ENCODE measurements at places on chromosomes 13 and 19. TPM values are rescaled to one million over a fixed set of nuclear protein-coding genes. Genes with fewer than 3 reads are reported as not detected.

DNA sequence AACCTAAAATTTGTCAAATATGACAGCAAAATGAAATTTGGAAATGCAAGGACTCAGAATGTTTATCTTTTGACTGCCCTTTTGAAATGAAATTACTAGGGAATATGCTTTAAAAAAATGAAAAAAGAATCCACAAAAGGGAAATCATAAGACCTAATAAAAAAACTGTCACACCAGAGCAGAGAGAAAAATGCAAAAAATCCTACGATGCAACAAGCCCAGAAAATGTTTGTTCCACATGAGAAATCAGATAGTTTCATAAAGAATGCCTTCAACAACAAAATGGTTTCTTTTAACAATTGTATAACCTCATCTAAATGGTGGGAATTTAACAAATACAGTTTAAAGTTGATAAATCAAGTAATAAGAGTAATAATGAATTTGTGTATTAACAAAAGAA lies 8.0 kb downstream of the LPAR6 start:
- no peak for DNase-seq

- no peak for DNase-seq
These were observed 100.3 kb downstream of the TM9SF2 start for GRCh38 chr13:99601535-99601934.

- DNase-seq, result no peak
These were observed 181.3 kb downstream of the LIG4 start for GRCh38 chr13:108033800-108034707.

GRCh38 chr19:5364674-5365073 lies 24.1 kb upstream of the PTPRS start:
- DNase-seq, result no peak

DNA sequence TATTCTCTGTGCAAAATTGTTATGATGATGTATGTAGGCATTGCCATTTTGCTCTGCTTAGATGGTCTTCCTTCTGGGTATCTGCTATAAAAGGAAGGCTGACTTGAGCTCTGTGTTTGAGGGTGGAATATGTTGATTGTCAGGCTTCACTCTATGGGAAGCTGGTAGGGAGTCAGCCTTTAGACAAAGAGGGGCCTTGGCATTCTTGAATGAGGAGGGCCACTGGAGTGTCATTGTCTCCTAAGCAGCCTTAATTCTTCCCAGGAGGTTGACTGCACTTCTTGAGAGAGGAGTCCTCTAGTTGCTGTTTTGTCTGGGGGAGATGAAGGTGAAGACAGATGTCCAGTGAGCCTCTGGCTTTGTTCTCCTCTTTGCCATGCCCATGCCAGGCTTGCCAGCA lies 266.8 kb downstream of the KCNRG start:
- no peak for DNase-seq

The IRGC gene
- not detected for total RNA-seq
